ENCODE measurements at places on chromosomes 4 and X.

GRCh38 chrX:48107717-48108116 lies 22.7 kb upstream of the SPACA5B start:
- DNase-seq = no peak

DNA sequence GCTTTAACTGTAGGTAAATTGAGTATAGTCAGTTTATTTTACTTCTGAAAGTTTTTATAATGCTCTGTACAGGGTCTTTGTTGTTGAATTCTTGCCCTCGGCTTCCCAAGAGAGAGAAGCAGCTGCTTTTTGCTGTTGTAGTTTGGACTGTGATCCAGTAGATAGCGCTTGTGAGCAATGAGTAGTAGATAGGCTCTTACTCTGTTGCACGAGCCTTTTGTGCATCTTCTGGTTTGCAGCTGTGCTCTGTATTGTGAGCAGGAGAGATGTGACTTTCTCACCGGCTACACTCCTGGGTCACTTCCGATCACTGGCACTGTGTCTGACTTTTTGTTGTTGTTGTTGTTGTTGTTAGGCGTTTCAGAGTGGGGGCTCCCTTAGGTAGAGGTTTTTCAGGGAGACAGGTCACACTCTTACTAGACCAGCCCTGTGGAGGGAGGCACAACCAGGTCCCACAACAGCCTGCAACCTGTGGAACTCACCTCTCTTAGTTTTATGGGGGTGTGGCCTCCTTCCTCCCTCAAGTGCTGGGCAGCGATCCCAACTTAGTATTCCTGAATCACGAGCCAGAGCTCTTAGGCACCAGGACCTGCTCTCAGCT lies 822.1 kb upstream of the GALNTL6 start:
- DNase-seq = peak; percentile 1

GRCh38 chrX:149682956-149683947 lies 28.6 kb upstream of the MAGEA11 start:
- DNase-seq = no peak

GRCh38 chr4:95153182-95153581 lies 395.4 kb downstream of the BMPR1B start:
- DNase-seq = peak; percentile 43

DNA sequence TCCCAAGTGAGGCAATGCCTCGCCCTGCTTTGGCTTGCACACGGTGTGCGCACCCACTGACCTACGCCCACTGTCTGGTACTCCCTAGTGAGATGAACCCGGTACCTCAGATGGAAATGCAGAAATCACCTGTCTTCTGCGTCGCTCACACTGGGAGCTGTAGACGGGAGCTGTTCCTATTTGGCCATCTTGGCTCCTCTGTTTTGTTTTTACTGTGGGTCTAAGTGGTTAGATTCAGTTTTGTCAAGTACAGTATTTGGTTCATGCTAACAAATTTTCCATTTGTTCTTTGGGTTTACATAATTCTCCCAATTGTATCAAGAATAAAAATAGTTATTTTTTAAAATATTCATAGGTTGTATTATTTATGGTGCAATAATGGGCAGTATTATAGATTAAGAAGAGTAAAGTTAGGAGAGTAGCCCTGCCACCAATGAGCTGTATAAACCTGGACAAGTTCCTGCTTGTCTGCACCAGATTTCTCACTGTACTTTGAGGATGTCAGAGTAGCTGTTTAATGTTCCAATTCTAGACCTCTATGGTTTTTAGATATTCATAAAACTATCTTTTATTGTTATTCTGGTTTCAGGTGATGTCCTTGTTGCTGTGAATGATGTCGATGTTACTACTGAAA lies 23.4 kb downstream of the INTU start:
- DNase-seq = no peak
